Activated CD4-positive, alpha-beta memory T cell treated with anti-CD3 and anti-CD28 coated beads, Interleukin-2, amount 10 ng/mL, durations not matched to agents 7 days and 5 days (primary cell): ENCODE measurements at places on chromosomes 7 and 10.

DNA sequence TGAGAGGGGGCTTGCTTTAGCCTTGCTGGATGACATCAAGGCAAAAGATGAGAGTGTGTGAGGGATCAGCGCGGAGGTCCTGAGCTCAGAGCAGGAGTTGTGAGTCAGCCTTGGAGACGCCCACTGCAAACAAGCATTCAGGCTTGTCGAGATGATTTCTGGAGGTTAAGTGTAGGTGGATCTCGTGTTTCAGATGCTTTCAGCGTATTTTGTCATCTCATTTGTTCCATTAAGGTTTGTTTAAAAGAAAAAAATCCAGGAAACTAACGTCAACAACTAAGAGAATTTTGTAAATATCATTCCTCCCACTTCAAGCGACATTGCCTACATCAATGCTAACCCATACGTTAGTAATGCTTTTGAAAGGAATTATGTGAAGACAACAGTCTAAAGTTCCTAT, 715.4 kb upstream of the NRP1 start:
- no peak for DNase-seq

DNA sequence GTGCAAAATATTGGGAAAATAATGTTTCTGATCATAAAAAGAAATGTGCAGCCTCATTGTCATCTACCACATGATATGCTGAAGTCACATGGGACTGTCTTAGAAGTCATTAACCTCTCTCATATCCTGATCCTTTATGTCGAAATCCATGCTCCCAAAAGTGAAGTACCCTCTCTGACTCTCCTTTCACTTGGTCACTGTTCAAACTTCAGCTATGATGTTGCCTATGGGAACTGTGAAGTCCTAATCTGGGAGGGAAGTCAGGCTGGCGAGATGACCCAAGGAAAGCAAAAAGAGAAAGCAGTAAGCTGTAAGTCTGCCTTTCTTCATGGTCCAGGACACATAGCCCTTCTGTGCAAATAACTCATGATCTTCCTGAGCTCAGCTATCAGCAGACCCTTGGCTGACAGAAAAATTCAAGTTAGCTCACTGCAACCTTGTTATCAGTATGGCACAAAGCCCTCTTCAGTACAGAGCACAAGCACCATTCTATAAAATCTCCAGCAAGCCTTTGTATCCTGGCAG, 29.5 kb downstream of the WASL start:
- DNase-seq, result no peak

GRCh38 chr10:58217612-58218011, 50.1 kb downstream of the IPMK start:
- no peak for DNase-seq

DNA sequence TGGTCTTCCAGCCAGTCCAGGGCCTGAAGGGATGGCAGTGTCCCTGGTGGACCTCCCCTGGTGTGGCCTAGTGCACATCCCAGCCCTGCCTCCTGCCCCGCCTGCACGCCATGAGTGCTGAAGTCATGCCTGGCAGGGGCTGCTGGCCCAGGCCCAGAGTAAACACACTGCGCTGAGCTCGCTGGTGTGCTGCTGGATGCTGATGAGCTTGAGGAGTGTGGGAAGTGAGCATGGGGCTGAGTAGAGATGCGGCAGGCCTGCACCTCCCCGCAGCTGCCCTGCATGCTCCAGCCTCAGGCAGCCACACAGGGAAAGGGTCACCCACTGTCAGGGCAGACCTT, 43.2 kb downstream of the HTRA1 start:
- DNase-seq, result no peak

- no peak for DNase-seq
These were observed 307.3 kb downstream of the CAMK1D start for GRCh38 chr10:12656518-12657142.

GRCh38 chr7:73839743-73840714, 2.3 kb downstream of the METTL27 start:
- no peak for DNase-seq

GRCh38 chr10:59227136-59227673, 50.8 kb downstream of the PHYHIPL start:
- DNase-seq, result no peak

DNA sequence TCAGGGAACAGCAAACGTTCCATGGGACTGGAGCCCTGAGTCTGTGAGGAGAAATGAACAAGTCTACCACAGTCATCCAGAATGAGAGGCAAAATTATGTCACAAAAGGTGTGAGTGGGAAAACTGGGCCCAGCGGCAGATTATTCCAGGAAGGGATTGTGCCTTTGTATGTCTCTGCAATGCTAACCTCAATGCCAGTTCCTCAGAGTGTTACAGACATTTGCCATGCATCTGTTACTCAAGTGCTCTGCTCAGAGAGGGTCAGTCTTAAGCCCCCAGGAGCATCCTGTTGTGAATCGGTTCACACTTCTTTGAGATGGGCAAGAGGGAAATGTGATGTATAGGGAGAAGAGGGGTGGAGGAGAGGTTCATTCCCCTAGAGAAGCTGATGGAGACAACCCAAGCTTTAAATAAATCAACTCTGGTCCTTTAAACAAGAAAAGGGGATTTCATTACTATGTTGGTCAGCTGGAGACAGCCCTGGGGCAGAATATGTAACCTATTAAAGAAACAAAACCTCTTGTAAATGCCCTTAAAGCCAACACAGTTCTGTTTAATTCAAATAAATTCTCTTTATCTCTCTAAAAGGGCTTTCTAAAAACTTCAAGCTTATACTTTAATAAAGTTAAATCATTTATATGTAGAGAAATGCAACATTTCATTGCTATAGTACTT, 85.9 kb upstream of the GRB10 start:
- DNase-seq, result no peak

DNA sequence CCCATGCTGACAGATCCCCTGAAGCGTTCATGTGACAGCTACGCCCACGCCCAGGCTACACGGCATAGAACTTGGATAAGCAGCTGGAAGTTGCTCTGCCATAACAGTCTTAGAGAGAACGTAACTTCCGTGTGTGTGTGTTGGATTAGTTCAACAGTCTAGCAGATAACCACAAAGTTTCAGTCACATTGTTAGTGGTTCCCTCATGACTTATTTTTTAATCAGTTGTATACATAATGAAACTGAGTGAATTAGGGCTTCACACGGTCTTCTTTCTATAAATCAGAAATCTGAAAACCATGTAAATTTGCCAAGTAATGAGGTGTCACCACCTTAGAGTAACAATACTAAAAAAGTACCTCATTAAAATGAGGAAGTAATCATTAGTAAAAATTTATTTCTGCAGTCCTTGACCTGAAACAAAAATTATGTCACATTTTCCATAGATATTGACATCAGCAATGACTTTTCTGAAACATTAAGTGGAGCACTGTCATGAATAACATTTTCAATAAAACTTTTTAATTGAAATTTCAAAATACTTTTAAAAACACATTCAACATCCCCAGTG, 21.7 kb upstream of the MACC1 start:
- DNase-seq, result no peak

GRCh38 chr7:70183278-70183677, 585.0 kb downstream of the AUTS2 start:
- DNase-seq, result no peak

DNA sequence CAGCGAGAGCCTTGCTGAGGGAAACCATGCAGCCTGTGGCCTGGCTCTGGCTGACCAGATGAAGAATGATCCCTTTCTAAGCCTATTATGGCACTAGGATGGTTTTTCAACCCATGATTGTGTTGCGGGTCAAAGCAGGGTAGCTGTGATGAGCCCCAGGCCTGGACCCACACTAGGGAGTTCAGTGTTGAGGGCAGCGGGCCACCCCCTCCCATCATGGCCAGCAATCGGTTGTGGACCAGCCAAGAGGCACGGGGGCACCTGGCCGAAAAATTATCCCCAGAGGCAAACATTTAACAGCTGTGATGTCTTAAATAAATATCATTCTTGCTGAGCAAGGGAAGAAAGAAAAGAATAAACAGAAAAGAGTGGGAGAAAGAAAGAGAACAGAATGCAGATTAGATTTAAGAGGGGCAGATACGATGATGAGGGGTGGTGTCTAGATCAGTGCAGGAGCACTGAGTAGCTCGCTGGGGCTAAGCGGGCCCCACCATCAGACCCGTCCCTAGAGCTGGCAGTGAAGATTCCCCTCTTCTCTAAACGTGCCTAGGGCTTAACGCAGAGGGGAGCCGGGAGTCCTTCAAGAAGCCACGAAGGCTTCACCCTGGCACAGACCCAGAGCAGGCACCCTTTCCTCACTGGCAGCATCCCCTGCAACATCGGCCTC, 82.7 kb downstream of the SLC37A3 start:
- DNase-seq, result no peak

GRCh38 chr7:6360841-6361240, 86.9 kb downstream of the DAGLB start:
- no peak for DNase-seq

GRCh38 chr7:13988731-13989125, 738 bp downstream of the ETV1 start:
- no peak for DNase-seq

DNA sequence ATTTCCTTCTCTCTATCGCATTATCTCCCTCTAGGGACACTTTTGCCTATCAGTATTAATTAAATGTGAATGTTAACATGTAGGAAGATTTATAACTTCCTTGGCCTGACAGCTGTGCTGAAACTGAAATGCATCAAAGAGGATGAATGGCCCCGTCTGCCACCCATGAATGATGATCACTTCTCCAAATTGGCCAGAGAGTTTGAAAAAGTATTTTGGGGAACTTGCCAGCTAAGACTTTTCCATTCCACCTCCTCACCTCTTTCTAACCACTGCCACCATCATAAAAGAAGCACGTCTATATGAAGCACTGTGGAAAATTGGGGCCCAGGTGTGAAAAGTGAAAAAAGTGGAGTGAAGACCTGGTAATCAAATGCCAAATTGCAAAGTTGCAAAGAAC, 25.4 kb upstream of the ST8SIA6 start:
- DNase-seq, result no peak

GRCh38 chr7:43141091-43141490, 28.6 kb downstream of the HECW1 start:
- DNase-seq, result no peak

- DNase-seq, result no peak
These were observed 210.2 kb downstream of the MLLT10 start for GRCh38 chr10:21744223-21744622.

GRCh38 chr10:124678557-124679240, 65.5 kb downstream of the FAM53B start:
- DNase-seq, result peak; percentile 53

GRCh38 chr7:155975490-155975889, 163.2 kb upstream of the SHH start:
- peak; percentile 14 for DNase-seq

GRCh38 chr10:93630625-93631557, 18.6 kb downstream of the PDE6C start:
- no peak for DNase-seq

DNA sequence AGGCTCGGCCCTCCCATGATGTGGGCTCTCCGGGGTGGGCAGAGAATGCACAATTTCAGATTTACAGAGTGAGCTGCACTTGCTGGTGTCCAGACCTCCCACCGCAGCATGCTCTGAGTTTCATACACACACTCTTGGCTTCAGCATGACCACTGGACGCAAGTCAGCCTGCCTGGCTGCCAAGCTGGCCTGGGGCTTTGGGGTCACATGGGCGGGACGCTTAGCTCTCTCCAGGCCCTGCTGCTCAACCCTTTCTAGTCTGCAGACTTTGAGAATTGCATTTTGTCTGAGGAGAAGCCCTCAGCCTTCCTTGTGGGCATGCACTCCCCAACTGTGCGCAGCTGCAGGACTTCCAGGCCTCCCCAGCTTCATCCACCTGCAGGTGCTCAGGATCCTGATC, 5.7 kb downstream of the CYP2E1 start:
- no peak for DNase-seq

GRCh38 chr10:89256340-89256739, 4.8 kb upstream of the LIPA start:
- no peak for DNase-seq

GRCh38 chr10:77906951-77907421, 19.6 kb downstream of the DLG5 start:
- no peak for DNase-seq

- no peak for DNase-seq
These were observed 77.0 kb downstream of the ZMIZ1 start for GRCh38 chr10:79145517-79146470.

- no peak for DNase-seq
These were observed 184.5 kb upstream of the BMPER start for GRCh38 chr7:33720870-33721269.

DNA sequence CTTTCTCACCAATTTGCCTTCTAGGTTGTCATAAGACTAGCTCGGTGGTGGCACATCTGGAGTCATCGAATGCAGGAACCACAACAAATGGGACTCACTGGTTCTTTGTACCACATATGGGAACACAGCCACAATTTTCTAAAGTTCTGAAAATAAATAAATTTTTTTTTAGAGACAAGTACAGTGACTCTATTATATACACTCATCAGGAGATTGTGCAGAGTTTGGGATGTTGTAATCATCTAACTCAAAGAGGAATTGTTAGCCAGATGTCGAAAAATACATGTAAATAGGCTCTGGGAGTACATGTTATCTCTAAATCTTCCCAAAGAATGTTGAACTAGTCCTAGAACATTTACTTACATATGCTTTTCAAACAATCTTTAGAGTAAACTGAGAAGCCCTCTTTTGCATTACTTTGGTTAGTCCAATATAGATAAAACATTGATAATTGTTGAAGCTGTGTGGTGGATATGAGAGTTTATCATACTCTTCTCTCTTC, 19.6 kb upstream of the SEPTIN7 start:
- no peak for DNase-seq

DNA sequence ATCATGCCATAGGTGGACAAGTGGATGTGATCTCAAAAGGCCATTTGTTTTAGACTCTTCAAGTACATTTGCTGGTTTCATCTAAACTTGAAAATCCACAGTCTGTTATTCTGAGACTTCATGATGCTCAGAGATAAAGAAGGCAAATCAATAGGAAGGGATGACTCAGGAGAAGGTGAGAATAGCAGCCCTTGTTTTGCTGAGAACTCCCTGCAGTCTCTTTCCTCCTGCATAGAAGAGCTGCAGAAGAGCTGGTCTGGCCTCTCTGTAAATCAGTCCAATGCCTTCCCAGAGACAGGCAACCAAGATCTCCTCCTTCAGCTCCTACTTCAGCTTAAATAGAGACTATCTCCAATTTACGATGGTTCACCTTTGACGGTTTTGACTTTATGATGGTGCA, 4.0 kb upstream of the BAIAP2L1 start:
- DNase-seq, result no peak

GRCh38 chr10:106436123-106436715, 728.3 kb downstream of the SORCS1 start:
- DNase-seq, result no peak
